ENCODE measurements at places on chromosomes 3 and 15.

GRCh38 chr3:149163066-149163465 is 33.6 kb downstream of the HPS3 start:
- no peak for DNase-seq

GRCh38 chr3:58748024-58748423 is 81.5 kb upstream of the FAM3D start:
- no peak for DNase-seq

GRCh38 chr15:93617443-93617842 is 528.4 kb upstream of the RGMA start:
- no peak for DNase-seq

- DNase-seq = no peak
Observed at GRCh38 chr15:68450192-68450591, 18.2 kb upstream of the ITGA11 start.

DNA sequence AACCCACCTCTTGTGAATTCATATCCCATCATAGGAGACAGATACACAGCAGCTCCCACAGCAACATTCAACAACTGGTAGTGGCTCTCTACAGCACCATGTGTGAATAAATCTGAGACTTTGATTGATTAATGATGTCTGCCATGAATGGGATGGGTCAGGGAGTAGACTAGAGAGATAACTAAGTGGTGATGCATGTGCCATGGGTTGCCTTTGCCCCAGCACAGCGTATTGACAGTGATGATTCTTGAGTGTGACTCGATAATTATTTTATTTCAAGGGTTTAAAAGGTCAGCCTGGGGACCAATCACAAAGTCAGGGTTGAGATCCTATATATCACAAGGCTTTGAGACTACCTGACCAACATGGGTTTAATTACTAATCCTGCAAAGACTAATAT is 295.9 kb downstream of the PTPRG start:
- no peak for DNase-seq

DNA sequence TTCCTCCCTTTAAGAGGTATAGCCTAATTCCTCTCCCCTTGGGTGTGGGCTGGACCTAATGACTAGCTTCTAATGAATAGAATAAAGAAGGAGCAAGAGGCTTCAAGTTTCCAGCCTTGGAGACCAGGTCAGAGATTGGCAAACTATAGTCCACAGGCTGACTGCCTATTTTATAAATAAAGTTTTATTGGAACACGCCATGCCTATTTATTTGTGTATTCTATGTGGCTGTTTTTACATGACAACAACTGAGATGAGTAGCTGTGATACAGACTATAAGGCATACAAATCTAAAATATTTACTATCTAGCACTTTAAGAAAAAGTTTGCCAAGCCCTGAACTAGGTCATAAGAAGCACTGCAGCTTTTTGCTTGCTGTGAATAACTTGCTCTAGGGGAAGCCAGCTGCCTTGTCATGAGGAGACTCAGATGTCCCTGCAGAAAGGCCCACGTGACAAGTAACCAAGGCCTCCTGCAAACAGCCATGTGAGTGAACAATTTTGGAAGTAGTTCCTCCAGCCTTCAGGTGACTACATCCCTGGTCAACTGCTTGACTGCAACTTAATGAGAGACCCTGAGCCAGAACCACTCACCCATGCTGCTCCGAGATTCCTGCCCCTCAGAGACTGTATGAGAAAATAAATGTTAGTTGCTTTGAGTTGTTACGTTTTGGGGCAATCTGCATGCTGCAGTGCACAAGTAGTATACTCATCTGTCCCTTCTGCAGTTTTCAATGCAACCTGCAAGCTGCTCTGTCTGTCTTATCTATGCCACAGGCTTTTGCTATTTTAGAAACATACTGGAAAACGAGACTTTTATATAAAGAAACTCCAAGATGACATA is 21.1 kb upstream of the MAP3K13 start:
- DNase-seq = no peak

- DNase-seq = no peak
Observed at GRCh38 chr3:170354760-170355159, 2.8 kb upstream of the SKIL start.

- DNase-seq = peak; percentile 13
Observed at GRCh38 chr3:107524326-107524840, 1.6 kb downstream of the BBX start.

GRCh38 chr3:78867409-78868372 is 900.1 kb downstream of the ROBO1 start:
- peak; percentile 83 for DNase-seq

DNA sequence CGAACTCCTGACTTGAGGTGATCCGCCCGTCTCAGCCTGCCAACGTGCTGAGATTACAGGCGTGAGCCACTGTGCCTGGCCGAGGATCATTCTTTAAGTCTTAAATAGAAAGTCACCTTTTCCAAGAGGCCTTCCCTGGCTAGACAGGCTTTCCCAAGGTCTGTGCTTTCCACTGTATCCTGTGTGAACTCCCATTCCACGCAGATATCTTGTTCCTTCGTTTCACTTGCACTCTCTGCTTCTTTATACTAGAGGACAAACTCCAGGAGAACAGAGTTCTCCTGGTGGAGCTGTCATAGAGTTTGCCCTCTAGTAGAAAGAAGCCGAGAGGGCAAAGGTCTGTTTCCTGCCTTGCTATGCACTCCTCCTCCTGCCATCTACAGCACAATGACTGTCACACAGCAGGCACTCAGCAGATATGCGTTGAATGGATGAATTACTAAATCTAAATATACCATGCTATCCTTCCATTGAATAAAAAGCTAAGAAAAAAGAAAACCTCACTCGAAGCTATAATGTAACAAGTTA is 211.2 kb downstream of the FOXP1 start:
- no peak for DNase-seq

GRCh38 chr3:99470841-99471240 is 167.6 kb upstream of the COL8A1 start:
- peak; percentile 20 for DNase-seq

- no peak for DNase-seq
Observed at GRCh38 chr3:190645932-190646460, 132.1 kb downstream of the IL1RAP start.

Measured in fibroblast of skin of abdomen (primary cell).